ENCODE measurements at places on chromosomes 5 and 9.

- DNase-seq = no peak
Observed at GRCh38 chr5:98587166-98587565, 186.3 kb upstream of the RGMB start.

DNA sequence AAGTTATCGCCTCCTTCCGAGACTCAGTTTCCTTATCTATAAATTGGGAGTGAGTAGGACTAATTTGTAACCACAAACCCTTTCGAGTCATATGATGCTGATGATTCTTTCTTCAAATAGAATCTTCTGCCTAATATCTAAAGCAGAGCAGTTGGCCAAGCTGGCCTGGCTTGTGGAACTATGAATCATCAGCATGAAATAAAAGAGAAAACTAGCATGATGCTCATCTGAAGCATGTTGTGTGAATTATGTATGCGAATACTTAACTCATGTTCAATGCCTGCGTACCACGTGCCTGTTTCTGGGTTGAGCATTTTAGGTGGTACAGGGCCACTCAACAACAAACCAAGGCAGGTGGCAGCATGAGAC, 15.0 kb upstream of the ORM1 start:
- DNase-seq = no peak

DNA sequence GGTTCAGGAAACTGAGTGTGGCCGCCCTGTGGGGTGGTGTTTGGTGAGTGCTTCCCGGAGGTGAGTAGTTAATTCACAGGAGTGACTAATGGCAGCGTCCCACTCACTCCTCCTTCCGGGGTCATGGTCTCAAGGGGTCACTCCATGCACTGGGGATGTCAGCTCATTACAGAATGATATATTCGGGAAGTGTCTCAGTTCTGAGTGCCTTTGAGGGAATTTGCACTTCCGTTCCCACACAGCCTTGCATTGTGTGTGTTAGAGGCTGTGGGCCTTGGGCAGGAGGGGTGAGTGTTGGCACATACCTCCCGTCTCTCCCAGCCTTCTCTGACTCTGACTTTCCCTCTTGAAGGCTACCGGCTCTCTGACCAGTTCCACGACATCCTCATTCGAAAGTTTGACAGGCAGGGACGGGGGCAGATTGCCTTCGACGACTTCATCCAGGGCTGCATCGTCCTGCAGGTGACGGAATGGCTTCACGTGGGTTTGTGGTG, 10.5 kb upstream of the AHRR start:
- DNase-seq = no peak

GRCh38 chr5:73393611-73394489, 54.7 kb downstream of the FOXD1 start:
- no peak for DNase-seq

DNA sequence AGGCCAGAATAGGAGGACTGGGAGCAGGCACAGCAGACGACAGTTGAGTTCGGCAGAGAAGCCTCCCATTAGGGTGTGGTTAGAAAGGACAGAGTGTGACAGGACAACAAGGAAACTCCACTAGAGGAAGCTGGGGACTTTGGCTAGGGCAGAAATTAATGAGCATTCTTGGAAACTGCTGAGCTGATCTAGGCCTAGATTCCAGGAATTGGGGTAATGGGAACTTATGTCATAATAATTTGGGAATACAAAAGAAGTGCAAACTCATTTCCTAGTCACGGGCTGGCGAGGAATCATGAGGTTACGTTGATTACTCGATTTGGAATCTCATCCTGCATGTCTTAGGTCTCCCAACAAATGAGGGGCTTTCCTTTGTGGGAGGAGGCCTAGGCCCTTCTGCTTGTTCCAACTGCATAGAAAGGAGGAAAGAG, 144.6 kb upstream of the RPS23 start:
- peak; percentile 79 for DNase-seq

DNA sequence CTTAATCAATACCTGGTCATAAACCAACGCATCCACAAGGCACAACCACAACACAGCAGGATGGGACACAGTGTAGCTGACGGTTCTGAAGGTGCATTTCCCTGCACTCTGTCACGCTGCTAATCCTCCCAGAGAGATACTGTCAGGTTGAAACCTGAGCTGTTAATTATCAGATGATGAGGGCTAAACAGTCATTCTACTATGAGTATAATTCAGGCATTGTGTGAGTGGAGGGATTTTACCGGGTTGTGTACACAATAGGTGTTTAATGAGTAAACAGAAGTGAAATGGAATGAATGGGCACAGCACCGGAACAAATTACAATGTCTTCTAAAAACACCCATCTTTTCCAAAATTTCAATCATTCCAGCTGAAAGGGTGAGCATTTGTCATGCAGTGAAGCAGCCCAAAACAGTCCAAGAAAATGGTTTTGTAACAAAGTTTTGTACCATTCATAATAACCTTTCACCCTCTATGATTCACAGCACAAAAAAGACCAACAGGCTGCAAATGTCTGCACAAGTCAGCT, 71.5 kb downstream of the ABCA1 start:
- DNase-seq = no peak

DNA sequence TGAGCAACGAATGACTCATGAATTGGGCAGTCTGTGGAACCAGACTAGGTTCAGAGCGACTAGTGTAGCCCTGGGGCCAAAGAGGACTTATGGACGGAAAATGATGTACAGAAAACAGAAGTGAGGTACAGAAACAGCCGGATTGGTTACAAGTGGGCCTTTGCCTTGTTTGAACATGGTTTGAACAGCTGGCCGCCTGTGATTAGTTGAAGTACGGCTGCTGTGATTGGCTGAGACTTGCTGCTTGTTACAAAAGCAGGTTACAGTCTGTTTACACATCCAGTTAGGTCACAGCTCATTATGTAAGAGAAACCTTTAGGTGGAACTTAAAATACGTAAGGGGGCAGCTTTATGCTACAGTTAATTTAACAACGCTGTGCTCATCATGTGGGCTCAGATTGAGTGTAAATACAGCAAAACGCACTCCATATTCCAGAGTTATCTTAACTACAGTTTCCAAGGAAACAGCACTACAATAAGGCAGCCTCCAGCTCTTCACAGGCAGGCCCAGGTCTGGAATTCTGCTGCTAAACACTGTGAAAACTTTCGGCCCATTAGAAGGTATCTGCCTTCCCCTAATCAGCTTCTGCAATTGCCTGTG, 6.5 kb downstream of the AMACR start:
- no peak for DNase-seq

DNA sequence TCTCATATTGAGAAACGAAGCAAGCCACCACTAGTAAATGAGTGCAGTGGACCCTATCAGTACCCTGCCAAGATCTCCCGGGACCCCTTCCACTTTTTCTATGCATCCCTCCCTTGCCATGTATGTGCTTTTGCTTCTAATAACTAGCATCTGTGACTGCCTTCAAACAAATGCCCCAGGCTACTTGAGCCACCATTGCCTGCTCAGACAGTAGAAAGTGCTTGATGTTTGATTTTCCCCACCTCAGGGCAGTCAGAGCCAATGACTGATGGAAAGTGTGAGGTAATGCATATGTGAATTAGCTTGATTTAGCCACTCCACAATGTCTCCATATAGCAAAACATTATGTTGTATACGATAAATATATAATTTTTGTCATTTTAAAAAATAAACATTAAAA, 797.3 kb upstream of the ACO1 start:
- no peak for DNase-seq

DNA sequence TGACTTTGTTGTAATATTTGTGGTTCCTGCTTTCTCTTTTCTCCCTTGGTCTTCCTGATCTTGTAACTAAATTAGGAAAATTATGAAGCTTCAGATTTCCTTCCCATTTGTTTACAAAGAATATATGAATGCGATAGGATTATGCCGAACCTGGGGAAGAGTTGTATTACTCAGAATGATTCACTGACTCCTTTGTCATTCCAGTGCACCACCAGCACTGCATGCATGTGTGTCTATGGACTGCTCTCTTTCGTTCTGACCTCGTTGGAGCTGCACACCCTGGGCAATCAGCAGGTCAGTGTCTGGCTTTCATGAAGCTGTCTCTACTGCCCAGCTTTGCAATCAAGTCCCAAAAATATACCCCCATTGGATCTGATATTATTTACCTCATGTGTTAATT, 25.5 kb downstream of the NUP188 start:
- DNase-seq = no peak

DNA sequence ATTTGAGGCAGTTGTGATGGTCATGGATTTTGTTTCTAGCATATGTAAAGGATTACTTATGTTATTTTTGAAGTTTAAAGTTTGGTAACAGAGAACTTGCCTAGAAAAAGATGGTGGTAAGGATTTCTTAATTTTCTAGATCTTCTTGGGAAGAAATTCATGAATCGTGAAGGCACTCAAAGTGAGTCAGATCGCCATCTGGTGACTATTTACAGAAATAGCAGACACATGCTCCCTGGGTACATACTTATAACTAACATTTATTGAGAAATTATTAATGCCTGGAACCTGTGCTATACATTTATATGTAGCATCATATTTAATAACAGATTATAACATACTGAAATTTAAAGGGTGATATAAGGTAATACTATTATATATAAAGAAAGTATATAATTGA, 299.7 kb downstream of the IZUMO3 start:
- DNase-seq = peak; percentile 19

DNA sequence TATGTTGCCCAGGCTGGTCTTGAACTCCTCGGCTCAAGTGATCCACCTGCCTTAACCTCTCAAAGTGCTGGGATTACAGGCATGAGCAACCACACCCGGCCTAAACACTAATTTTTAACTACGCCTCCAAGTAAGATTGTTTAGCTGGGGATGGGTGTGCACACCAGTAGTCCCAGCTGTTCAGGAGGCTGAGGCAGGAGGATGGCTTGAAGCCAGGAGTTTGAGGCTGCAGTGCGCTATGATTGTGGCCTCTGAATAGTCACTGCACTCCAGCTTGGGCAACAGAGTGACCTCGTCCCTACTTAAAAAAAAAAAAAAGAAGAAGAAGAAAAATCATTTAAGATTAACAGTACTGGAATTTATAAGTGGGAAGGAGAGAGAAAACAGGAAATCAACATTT, 90.8 kb upstream of the NR5A1 start:
- no peak for DNase-seq

DNA sequence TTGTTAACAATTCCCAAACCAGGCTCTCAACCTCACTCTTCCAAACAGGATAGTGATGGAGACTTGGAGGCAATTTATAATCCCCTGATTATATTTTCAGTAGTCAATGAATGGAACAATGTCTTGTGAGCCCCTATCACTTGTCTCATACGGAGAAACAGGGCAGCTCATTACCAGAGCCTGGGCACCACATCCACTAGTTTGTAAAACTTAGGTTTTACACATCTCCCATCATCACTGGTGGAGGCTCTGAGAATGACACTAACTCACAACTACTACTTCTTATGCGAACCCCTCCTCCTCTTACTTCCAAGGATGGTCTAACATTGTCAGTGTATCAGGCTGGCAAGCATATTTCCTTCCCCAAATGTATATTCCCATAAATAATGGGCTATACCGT, 253.7 kb downstream of the EPB41L4A start:
- DNase-seq = no peak

- no peak for DNase-seq
Observed at GRCh38 chr5:7548596-7548995, 152.7 kb downstream of the ADCY2 start.

DNA sequence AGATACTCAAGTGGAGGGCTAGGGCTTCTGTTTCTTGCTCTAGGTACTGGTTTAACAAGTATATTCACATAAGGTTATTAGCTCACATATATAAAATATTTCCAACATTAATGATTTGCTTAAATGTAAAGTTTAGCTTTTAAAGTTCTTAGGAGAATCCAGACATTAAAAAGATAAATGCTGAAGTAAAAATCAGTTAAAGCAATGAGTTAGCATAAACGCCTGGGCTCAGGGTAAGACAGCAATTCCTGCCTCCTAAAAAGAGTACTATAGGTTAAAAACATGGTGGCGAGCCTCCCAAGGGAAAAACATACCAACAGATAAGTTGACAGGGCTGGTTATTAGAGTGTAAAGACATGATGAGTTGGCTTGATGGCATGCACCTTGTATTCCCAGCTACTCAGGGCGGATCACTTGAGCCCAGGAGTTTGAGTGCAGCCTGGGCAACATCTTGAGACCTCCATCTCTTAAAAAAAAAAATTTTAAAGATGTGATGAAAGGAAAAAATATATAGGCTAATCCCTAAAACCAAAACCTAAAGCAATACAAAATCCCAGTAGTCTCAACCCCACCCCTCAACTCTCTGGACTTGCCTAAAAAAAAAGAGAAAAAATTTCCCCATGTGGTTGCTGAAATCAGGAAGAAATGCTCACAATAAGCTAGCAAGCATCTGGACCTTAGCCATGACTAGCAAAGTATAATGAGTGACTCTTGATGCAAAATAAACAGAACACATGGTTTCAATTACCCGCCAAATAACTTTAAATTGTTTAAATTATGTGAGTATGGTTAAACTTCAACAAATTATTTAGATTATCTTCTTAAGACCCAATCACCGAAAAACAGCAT, 3.6 kb downstream of the GOLPH3 start:
- peak; percentile 32 for DNase-seq

- DNase-seq = no peak
Observed at GRCh38 chr9:28832168-28832770, 1259.0 kb upstream of the C9orf72 start.

- DNase-seq = peak; percentile 25
Observed at GRCh38 chr9:17063535-17064135, 71.2 kb upstream of the CNTLN start.

- DNase-seq = no peak
Observed at GRCh38 chr5:166992874-166993722, 1298.3 kb upstream of the WWC1 start.

DNA sequence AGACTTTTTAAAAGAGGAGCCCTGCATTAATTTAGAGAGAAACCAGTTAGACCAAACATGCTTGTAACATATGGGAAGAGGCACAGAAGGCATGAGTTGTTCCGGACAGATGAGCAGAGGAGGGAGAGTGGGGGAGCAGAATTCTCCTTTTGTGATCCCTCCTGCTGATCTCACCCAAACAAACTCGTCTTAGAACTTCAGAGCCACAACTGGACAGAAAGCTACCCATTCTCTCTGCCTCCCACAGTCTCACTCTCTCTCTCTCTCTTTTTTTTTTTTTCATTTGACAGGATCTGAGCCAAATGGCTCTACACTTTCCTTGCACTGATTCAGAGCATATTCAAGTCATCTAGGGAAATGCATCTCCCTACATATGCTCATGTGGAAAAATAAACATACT, 196.0 kb upstream of the PAPPA start:
- no peak for DNase-seq

DNA sequence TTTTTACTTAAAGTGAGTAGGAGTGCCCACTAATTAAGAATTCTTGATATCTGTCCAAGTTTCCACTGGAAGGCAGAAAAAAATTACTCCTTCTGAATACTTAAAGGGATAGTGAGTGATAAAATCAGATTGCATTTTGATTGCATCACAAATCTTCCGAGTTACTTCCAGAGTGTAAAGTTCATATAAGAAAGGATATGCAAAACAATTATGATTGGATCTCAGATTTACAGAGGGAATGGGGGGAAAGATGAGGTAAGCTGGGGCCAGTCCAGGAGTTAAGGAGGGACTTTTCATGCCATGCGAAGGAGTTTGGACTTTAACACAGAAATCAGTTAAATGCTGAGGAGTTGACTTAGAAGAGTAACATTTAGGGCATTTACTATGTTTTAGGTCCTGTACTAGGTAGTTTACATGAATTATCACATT, 9.3 kb upstream of the RNF145 start:
- DNase-seq = no peak

- DNase-seq = peak; percentile 56
Observed at GRCh38 chr9:81686614-81687520, 2.5 kb downstream of the TLE1 start.

Data from inflammatory macrophage treated with lipopolysaccharide for 1 hour (primary cell).